ENCODE measurements at places on chromosomes 7 and 10.
A peak's percentile ranks its signal among the peaks of the same experiment; 100 is the strongest.

GRCh38 chr10:99920901-99921300 is 88.8 kb downstream of the DNMBP start:
- DNase-seq, result peak; percentile 80

GRCh38 chr10:75402486-75403143 is 1.1 kb upstream of the ZNF503 start:
- DNase-seq, result no peak

GRCh38 chr7:6248581-6248980 is 23.8 kb downstream of the CYTH3 start:
- DNase-seq, result peak; percentile 79

DNA sequence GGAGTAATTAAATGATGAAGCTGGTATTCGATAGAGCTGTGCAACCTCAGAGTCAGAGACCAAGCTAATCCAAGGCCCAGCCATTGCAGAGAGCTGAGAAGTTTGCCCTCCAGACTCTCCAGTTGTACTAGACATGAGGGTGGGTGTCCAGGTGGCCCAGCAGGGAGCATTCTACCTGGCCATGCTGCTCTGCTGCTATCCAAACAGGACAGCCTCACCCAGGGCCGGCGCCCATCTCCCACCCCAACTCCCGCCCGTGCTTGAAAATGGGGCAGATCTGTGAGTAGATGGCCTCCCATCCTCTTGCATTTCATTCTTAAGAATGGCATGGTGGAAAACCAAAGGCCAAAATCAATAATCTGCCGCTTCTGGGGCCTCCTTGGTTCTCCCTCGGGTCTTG is 124.2 kb downstream of the TCERG1L start:
- no peak for DNase-seq

GRCh38 chr10:79038841-79039201 is 29.9 kb upstream of the ZMIZ1 start:
- no peak for DNase-seq

DNA sequence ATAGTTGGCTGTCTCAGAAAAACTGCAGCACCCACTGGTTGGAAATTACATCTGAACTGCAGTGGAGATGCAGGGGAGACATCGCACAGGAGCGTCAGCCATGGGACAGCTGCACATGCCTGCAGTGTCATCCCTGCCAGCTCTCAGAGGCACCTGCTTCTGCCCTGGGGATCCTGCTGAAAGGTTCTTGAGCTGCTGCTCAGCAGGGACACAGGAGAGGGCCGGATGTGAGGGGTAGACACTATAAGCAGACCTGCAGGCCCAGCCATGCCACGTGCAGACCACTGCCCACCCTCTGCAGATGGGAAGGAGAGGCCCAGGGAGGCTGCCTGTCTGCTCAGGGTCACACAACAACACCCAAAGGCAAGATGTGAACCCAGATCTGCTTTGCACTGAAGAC is 601.4 kb downstream of the DNAJB6 start:
- no peak for DNase-seq

- DNase-seq, result no peak
These were observed 732.5 kb upstream of the POM121L12 start for GRCh38 chr7:52302765-52303520.

GRCh38 chr7:47405921-47406800 is 175.8 kb downstream of the TNS3 start:
- DNase-seq, result peak; percentile 27

- DNase-seq, result no peak
These were observed 17.2 kb downstream of the PILRA start for GRCh38 chr7:100390286-100391009.

DNA sequence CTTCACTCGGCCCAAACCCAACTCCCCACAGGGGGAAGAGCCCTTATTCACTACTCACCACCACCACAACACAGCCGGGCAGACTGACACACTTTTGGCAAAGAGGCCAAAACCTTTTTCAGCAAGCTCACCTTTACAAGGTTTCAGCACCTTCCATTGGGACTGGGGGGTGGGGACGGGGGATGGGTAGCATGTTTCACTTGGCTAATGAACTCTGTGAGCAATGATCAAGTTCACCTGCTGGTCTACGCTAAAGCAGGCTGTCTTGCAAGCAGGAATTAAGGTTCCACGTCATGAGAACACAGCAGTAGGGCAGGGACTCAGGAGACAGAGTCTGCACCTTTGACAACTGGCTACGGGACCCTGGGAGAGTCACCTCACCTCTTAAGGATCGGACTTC is 7.0 kb downstream of the FAM53B start:
- no peak for DNase-seq

DNA sequence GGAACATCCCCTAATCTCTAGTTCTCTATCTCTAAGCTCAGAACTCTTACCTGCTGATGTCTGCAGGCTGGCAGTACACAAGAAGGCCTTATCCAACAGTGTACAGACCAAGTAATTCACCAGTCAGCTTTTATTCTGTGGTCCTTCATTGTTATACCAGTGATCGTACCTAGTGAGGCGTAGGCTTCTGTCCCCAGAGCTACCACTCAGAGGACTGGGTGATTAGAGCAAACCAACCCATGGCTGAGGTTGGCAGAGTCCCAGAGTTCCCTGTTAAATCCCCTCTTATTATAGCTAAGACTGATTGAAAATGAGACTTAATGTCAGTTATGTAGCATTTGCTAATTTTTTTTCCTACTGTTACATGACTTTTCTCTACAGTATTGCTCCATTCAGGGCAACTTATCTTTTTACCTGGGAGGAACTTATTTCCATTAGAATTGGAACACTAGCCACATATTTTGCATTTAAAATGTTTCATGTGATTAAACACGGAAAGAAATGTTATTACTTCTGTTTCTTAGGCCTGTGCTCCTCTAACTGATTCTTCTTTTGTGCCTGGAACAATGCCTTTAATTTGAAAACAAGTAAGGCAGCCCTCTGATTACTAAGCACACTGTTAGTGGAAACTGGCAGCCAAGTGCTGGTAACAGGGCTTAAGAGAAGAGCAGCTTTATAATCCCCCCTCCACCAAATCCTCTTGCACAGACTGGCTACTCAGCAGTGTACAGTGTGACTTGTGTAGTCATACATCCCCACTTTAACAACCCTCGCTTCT is 127.2 kb downstream of the LRRC4 start:
- DNase-seq, result no peak

- no peak for DNase-seq
These were observed 126.0 kb upstream of the WNT16 start for GRCh38 chr7:121202834-121203233.

DNA sequence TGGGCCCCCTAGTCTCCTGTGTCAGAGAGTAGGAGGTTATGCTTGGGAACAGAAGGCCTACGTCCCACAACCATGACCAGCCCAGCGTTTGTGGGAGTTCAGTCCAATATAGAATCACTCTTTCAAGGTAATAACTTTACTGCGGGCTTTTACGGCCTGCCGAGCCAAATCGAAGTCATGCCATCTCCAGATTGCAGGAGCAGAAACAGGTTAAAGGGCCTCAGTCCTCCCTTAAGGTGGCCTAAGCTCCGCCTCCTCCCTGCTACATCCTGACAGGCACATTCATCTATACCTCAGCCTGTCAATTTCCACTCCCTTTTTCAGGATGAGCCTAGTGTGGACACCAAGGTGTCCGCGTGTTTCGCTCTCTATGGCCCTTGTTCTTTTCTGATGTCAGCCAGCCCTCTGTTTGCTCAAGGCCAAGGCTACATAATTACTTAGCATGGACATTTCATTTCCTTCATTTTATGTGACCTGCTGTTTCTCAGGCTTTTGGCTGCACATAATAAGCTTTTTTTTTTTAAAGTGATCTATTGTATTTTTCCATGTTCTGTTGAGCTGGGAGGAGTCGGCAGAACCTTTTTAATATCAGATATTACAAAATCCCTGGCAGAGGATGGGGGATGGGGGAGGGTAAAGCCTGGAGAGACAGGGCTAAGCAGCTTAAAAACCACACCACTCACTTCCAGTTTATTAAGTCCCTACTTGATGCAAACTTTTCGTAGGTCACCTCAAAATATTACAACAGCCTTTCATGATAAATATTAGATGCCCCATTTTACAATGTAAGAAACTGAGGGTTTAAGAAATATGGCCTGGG is 84.6 kb downstream of the CACNB2 start:
- no peak for DNase-seq

DNA sequence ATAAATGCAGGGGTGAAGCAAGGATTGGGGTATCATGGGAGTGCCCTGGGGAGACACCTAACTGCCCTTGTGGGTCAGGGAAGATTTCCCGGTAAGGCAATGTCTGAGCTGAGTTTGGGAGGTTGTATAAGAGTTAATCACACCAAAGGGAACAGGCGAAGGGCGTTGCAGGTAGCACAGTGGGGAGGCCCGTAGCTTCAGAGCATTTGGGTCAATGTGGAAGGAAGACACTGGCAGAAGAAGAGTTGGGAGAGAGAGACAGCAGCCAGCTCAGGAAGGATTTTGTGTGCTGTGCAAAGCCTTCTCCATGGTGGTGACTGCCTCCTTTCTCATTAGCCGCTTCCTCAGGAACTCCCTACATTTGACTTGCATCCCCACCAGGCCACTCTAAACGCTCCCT is 80.8 kb upstream of the LEP start:
- no peak for DNase-seq

DNA sequence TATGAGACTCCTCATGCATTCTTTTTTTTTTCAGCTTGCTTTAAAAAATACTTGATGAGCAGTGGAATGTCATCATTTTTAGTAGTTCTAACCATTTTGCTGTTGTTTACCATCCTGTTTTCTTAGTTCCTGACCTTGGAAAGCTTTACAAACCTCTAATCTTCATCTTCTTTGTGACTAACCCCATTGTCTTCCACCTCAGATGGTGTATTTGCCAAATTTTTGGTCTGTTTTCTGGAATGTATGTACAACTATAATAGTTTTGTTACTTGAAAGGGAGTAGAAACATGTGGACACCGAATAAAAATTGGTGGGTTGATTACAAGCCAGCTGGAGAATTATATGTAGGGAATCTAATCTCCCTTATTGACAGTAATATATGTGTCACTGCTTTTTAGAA is 172.7 kb downstream of the SND1 start:
- DNase-seq, result peak; percentile 68

DNA sequence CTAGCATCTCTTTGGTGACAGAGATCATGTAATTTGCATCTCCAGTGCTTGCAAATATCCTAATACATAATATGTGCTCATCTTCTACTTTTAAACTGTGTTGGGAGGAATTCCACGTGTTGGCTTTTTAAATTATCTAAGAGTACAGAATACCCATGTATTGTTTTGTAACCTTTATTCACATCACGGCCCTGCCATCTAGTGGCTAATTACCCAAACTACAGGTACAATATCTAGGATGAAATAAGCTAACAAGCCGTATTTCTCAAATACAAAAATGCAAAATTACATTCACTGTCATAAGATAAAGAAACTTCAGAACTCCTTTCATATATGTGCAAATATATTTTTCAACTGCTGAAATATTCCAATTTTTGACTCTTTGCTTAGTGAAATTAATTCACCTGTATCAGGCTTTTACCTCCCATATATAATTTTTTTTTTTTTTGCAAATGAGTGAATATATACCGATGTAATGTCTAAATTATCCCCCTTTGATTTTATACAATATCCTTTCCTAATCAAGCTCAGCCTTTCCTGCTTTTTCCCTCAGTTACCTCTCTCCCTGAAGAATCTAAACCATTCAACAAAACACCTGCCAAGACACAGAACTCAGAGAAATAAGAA is 30.3 kb upstream of the LSM8 start:
- peak; percentile 46 for DNase-seq

GRCh38 chr10:6465437-6465836 is 114.6 kb downstream of the PRKCQ start:
- DNase-seq, result no peak

DNA sequence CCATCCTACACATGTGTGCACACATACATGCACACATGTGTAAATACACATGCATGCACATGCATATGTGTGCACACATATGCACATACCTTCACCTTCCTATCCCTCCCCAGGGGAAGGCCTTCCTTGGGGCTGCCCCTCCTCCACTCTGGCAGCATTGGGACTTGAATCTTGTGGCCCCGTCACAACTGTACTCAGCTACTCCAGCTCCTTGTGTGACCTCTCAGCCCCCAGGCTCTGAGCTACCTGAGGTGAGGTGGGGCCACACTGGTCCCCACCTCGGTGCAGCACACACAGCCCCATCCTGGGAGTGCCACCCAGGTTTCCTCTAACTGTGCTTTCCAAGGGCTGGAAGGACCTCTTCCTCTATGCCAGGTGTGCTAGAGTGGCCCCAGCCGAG is 116.0 kb downstream of the LHPP start:
- DNase-seq, result no peak

DNA sequence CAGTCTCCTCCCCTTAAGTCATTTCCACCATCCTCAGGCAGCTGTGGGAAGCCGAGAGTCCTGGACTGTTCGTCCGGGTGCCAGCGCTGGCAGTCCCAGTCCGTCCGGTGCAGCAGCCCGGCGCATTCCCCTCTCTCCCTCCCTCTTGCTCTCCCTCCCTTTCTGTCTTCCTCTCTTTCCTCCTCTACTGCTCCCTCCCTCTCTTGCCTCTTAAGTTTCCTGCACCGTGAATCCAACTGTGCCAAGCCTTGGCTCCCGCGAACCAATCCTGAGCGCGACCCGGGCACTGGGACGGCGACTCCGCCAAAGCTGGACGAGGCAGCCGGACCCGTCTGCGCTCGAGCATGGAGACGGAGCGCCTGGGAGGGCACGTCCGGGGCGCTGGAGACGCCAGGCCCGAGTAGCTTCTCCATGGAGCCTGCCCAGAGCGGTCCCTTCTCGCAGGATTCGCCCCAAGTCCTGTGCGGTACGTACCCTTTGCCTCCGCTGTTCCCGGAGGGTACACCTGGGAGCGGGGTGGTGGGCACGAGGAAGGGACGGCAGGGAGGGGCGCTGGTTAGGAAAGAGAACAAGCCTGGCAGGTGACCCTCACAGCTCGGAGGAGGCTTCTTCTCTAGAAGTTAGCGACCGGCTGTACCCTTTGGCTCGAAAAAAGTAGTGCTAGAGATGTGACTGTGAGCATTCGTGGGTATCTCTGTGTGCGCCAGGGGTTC is 1.0 kb downstream of the NXPH1 start:
- DNase-seq, result no peak

DNA sequence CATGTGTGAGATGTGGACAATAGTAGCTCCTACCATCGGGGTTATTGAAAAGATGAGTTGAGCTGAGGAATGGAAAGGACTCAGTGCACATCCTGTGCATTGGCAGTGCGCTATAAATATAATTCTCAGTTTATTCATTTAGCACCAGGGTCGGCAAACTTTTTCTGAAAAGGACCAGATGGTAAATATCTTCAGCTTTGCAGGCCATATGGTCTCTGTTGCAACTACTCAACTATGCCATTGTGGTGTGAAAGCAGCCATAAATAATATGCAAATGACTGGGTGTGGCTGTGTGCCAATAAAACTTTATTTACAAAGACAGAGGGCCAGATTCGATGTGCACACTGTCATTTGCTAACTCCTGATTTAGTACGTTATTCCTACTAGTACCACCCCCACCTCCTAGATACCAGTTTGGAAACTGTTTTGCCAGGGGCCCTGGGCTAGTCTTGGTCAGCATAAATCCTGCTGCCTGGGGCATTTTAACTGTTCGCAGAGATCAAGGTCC is 422.9 kb upstream of the MKI67 start:
- no peak for DNase-seq
